Kidney capillary endothelial cell (primary cell): ENCODE measurements at places on chromosomes 2 and 18.
A peak's percentile ranks its signal among the peaks of the same experiment; 100 is the strongest.

DNA sequence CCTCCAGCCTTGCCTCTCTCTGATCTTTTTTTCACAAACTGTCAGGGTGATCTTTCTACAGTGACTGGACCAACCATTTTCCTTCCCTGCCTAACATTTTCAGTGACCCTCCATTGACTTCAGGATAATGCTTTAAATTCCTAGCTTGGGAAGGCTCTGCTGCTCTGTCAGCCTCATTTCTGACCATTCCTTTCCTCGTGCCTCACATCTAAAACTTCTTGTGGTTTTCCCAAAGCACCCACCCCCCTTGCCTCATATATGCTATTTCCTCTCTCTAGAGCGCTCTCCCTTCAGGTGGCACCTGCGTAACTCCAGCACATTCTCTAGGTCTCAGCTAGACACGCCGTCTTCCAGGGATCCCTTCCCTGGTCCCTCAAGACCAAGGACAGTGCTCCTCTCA, 37.2 kb downstream of the DRC1 start:
- DNase-seq = no peak

DNA sequence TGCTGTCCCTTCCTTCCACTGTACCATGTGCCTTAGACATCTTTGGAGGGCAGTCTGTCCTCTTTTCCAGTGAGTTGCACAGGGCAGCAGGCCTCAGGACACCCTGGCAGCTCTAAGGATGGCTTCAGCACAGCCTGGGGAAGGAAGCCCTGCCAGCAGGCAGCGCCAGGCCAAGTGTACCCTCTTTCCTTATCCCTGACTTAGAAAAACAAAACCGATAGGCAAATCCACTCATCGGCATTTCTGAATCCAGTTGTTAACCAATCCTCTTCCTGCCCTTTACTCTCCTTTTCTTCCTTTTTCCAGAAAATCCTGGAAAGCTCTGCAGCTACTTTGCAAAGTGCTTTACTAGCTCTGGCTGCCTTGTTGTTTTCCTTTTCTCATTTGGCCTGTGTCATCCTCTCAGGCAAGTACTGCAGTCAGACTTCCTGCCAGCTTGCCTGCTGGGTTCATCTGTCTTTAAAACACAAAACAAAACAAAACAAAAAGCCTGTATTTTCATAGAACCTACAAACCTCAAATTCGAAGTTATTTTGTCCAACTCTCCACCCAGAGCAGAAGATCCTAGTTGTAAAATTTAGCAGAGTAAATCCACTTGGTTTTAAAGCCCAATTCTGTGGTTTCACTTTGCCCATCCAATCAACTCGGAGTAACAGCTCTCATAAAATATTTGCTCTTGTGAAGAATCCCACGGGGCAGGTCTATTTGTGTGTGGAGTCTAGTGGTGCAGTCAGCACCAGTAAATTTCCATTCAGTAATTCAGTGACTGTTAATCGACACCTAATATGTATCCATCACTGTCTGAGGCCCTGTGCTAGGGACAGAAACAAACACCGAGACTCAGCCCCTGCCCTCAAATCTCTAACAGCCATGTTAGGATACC, 45.2 kb downstream of the PCBP1 start:
- peak; percentile 69 for DNase-seq

DNA sequence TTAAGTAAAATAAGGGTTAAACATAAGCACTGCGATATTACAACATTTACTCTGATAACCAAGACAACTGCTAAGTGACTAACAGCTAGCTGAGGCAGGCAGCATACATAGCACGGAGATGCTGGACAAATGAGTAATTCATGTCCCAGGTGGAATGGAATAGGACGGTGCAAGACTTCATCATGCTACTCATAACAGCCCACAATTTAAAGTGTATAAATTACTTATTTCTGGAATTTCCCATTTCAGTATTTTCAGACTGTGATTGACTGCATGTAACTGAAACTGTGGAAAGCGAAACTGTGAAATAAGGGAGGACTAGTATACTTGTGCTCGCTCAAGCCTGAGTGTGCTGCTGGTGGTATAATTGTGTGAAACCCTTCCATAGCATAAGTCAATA, 12.9 kb downstream of the IER3IP1 start:
- no peak for DNase-seq

- DNase-seq = no peak
These were observed 45.6 kb downstream of the GPR39 start for GRCh38 chr2:132462236-132462635.

GRCh38 chr2:240462073-240462706, 26.7 kb downstream of the GPC1 start:
- DNase-seq = no peak

DNA sequence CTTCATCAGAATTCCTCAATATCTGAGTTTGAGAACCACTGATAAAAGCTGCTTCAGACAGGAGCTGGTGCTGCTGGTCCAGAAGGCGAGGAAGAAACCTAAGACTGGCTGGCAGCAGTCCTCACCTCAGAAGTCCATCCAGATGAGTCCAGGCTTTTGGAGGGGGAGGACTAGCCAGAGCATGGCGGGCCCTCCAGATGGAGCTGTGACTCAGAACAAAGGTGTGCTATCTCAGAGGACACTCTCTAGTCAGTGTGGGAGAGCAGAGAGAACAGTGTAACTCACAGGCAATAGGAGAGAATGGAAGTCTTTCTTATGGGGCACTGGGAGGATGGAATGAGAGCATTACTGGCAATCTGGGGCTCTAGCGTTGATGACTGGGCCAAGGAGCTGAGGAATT, 191.4 kb downstream of the NYAP2 start:
- DNase-seq = no peak

DNA sequence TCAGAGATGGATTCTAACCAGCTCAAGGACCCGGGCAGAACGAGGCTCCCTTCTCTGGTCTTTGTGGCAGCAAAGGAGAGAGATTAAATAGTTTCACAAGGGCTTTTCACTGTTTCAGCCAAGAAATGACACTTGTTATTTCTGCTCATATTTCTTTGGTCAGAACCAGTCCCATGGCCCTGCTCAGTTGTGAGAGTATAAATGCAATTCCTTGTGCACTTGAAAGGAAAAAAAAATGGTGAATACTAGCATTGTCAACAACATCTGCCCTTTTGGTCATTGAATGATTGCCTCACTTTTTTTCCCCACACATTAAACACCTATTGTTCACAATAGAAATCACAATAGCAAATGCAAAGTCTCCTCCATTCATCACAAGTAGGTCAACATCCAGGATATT, 104.4 kb downstream of the RDH14 start:
- DNase-seq = no peak

DNA sequence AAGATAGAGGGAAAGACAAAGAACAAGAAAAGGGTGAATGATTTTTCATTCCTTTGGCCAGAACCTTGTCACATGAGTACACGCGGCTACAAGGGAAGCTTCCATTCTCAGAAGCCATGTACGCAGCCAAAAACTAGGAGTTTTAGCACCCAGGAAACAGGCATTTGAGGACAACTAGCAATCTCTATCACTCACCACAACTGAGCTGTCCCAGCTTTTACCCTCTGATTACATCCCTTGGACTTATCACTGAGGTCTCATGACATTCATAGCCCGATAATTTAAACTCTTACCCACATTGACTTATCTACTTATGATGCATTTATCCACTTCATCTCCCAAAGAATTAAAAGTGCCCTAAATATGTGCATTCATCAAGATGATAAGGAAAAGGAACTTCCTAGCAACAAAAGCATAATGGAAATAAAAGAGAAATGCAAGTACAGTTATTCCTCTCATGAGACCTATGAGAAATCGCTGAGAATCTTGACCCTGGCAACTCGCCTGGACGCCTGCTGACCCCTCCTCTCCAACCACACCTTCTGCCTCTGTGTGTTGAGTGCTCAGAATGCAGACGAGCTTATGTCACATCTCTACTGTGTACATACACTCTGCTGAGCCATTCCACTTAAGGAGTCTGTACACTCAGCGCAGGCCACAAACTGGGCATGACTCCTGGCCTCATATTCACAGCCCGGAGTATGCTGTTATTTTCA, 28.7 kb upstream of the MFSD6 start:
- no peak for DNase-seq

GRCh38 chr2:115305712-115306111, 863.3 kb downstream of the DPP10 start:
- no peak for DNase-seq

DNA sequence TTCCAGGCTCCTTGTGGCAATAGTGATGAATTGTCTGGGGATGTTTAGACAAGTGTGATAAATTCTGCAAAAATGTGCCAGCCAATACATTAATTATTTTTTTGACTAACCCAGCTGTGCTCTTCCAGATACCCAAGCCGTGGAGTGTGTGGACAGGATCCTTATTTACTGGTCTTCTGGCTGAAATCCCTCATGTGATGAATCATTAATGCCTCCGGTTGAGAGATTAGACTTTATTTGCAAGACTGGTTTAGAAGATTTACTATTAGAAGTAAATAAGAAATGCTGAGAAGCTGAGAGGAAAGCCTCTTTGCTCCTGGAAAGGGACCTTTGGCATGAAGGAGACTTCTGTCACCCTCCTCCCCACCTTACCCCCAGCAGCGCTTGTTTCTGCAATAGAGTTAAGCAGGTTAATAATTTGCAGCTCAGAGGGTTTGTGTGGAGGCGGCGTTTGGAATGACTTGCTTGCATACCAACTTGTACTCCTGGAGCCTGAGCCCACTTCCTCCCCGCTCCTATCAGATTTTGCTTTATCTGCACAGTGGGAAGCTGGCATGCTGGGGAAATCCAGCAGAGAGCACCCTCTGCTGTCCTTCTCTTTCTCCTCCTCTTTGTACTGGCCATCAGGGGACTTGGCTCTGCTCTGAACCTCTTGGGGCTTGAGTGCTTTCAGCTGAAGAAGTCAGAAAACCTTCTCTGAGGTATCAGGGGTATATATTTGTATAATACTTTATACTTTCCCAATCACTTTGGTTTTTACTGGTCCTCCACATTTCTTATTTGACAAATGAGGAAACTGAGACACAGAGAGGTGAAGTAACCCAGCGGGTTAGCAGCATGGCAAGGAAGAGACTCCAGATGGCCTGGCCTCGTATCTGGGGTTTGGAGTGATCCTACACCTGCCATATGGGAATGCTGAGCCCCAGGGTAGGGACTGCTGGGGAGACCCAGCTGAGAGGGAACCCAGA, 16.3 kb downstream of the SLC3A1 start:
- DNase-seq = no peak

GRCh38 chr2:235263205-235264120, 230.4 kb upstream of the AGAP1 start:
- peak; percentile 96 for DNase-seq

DNA sequence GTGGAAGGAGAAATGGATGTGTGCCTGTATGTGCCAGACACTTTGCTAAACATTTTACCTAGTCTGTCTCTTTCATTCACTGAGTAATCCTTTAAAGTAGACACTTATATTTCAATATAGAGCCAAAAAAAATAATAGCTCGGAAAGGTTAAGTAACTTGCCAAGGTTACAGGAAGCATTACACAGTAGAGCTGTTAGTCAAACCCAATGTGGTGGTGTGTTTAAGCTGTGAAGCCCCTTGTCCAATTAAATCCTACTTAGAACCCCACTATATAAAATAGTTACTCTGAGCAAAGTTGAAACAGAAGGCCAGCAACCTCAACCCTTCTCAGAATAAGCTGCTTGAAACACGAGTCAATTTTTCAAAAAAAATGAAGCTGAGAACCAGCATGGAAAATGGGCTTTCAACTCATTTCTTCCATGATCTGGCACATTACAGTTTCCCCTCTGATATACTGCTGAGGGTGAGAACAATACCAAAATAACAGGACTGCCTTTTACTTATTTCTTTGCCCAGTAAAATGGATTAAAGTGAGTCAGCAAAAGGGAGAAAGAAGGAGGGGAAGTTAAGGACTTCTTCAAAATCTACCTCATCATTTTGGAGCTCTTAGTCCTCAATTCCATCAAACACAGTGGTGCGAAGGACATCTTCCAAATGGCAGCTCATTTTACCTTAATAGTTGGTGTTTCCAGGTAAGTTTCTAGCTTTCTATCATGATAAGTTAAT, 7.9 kb downstream of the RDH14 start:
- DNase-seq = no peak

DNA sequence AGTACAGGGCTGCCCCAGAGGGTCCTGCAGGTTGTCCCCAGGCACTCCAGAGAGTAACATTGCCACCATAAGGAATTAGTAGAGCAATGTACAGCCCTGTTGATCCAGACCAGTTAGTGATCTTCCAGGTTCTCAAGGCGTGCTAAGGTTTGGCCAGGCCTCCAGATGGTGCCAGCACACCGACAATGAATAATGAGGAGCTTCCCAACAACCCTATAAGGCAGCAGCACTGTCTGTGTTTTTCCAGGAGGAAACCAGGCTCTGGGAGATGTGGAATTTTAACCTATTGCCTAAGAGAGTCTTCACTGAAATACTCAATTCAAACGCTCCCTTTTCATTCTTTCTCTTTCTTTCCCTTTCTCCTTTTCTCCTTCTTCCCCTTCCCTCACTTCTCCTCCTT, 122.1 kb downstream of the MGAT5 start:
- DNase-seq = peak; percentile 25

- no peak for DNase-seq
These were observed 67.3 kb downstream of the CAMKMT start for GRCh38 chr2:44429034-44429433.

- DNase-seq = no peak
These were observed 13.0 kb downstream of the FABP1 start for GRCh38 chr2:88114889-88115288.

DNA sequence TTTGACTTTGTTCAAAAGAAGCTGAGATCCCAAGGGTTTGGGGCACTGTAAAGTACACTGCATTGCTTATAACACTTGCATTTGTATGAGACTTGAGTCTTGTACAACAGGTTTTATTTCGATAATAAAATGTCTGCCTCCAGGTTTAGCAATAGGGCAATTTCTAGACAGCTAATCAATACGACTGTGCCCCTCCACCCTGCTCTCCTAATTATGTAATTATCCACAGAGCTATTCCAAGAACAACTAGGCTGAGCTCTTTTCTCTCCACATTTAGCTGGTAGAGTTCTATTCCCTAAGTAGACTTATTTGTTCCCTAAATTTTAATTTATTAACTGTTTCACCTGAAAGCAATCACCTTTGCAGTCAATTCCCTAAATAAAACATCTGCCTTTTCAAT, 52.9 kb upstream of the LINC00305 start:
- DNase-seq = no peak

- DNase-seq = no peak
These were observed 424.2 kb downstream of the TGIF1 start for GRCh38 chr18:3874125-3874524.

DNA sequence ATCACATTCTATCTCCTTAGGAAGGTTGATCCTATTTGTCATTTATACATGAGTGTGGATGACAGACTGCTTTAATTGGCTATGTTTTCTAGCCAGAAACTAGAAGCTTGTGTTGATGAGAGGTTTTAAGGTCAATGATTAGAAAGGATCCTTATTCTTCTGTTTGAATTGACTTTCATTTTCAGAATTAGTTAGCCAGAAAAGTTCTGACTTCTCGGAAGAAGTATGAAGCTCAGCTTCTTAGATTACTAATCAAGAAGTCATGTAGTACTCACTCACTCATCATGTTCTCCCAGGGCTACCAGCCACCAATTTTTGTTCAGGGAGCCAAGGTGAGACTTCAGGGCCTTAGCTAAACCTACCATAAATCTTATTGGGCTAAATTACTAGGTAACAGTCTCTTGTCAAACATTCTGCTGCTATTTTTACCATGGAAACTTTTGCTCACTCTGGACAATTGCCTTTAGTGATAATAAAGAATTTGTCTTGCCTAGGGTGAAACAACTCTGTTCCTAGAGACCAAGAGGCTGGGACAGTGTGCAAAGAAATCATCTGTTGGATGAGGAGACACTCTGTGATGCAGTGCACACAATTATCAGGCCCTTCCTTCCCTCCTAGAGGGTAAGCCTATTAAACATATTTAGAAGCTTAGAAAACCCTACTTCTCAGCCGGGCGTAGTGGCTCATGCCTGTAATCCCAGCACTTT, 111.6 kb upstream of the DNMT3A start:
- no peak for DNase-seq

GRCh38 chr2:172588931-172589330, 33.0 kb downstream of the PDK1 start:
- no peak for DNase-seq
